Uterus (tissue), 4 donors: ENCODE measurements at places on chromosomes 2 and 18.
A peak's percentile ranks its signal among the peaks of the same experiment; 100 is the strongest.

DNA sequence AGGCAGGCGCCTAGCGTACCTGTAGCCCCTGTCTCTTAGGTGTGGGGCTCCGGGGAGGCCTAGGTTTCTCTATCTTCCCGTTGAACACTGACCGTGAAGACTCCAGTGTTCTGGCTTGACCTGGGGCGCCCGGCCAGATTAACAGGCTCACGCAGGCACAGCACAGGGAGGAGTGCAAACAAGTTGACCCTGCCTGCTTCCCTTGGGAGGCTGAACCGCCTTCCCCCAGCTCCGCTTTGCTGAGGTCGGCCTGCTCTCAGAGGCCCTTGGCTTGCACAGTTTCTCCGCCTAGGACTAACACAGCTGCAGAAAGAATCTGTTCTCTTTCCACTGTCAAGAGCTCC is 567 bp downstream of the PCYOX1 start:
- DNase-seq: peak; percentile 69

DNA sequence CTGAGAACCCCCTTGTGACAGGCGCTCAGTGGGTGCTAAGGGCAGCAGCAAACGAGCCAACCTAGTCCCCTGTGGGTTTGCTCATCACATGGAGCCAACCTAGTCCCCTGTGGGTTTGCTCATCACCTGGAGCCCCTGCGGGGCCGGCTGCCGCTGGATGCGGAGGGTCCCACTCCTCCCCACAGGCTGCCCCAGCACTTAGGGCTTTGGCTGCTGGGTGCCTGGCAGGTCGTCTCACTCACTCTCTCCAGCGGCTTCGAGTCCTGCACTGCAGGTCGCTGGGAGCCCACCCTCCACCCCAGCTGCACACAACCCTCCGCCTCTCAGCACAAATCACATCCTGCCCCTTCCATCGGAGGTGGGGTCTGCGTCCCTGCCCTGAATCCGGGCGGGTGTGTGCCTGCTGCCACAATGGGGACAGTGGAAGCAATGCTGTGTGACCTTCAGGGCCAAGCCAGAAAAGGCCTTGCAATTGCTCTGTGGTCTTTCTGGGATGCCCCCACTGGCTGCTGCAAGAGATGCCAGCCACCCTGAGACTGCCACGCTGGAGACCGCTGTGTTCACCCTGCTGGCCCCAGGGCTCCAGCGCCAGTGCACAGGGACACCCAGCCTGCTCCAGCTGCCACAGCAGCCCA is 248.1 kb upstream of the SALL3 start:
- DNase-seq: peak; percentile 5

DNA sequence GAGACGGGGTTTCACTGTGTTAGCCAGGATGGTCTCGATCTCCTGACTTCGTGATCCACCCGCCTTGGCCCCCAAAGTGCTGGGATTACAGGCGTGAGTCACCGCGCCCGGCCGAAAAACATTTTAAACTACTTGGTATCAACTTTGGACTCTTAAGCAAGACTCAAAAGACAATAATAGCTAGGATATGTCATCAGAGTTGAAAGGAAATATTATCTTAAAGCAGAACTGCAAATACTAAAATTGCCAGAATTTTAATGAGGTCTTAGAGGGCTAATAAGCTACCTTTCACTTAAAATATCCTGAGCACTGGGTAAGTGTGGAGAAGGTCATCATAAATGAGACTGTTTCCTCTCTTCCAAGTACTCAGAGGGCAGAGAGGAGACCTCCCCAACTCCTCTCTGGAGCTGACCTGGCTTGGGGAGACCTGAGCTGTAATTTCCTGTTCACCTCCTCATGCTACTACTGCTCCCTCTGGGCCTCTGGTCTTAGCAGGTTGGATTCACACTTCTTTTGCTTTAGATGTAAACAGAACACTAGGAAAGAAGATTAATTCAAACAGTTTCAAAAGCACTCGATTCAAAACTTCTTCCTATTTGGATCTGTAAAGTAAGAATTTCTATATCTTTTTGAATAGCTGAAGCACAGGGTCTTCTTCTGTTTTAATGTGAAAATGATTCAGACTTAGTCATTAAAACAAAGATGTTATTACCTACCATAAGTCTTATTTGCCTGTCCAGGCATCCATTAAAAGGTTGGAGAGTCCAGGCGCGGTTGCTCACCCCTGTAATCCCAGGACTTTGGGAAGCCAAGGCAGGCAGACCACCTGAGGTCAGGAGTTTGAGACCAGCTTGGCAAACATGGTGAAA is 16.5 kb downstream of the CNRIP1 start:
- no peak for DNase-seq

DNA sequence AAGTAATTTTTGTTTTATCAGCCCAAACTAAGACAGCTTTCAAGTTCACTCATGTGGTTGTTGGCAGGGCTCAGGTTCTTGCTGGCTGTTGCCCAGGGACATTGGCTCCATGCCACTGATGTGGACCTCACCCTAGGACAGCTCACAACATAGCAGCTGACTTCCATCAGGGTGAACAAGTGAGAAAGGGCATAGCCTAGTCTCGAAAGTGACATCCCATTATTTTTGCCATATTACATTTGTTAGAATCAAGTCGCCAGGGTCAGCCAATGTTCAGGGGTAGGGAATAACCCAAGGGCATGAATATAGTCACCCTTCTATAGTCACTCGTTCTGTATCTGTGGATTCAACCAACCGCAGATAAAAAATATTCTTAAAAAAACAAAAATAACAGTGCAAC is 10.7 kb upstream of the CWC22 start:
- DNase-seq: peak; percentile 16

- no peak for DNase-seq
Observed at GRCh38 chr2:230925879-230926765, 1.1 kb upstream of the GPR55 start.

DNA sequence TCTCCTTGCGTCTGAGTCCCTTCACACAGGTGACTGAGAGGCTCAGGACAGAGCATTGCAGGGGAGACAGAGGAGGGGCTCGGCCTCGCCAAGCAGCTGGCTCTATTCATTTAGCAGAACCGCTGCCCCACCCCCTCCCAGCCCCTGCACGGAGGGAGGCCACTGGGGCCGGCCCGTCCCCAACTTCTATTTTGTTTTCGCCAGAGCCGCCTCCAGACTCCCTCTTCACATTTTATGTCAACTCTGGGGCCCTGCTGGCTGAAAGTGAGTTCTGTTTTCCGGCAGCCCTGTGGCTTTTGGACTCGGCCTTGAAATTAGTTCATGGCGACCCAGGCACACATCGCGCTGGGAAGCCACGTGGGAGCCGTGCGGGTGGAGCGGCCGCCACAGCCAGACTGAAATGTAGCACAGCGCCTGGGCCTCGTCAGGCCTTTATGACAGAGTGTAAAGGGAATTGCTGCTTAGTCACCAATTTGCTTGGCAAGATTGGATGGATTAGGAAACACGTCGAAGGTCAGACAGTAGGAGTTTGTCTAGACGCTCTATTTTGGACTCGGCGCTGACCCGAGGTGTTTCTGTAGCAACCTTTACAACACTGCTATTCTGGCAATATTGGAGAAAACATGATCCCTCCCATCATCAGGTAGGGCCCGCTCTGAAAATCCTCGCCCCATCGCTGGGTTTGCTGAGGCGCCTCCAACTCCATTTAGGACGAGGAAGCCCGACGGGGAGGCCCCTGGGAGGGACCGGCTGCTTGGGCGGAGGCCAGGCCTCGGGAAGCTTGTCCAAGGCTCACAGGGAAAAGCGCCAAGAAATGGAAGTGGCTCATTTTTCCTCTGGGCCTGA is 90.7 kb upstream of the CTDP1 start:
- DNase-seq: peak; percentile 94

DNA sequence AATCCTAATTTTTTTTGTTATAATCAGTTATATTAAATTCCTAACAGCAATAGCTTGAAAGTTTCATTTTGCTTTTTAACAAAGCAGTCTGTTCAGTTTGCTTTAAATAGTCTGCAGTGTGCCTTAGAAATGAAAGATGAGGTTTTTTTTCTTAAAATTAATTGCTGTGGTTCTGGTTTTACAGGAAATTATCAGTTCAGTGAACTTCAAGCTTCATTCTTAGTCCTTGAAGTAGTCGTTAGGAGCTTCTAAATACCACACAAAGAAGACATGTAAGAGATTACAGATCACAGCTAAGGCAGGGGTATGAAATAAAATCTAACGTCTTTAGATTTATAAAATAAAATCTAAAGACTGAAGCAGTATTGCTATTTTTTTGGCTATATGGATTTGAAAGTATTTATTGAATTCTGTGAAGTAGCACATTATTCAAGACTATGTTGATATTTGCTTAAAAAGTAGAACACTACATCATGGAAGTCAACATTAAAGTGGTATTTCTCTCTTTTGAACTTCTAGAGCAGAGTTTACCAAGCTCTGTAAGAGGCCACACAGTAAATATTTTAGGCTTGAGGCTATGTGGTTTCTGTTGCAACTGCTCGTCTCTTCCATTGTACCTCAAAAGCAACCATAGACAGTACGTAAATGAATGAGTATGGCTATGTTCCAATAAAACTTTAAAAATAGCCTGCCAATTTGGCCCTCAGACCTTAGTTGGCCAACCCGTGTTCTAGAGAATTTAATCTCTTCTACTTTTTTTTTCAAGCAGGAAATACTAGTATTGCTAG is 81.5 kb upstream of the STON1 start:
- DNase-seq: no peak

DNA sequence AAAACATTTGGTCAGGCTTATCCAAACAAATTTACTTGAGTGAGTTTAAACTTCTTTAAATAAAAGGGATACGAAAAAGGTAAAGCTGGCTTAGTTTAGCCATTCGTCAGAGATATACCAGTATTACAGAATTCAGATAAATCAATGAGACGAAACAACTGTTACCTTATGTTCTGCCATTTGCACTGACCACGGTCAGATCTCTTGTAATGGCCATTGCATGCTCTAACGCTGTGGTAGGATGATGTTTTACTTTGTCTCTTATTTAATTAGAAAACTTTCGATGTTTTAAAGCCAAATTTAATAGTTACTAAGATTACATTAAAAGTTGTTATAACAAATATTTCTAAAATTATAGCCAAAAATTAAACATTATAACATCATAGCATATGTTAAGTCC is 1.5 kb downstream of the C18orf54 start:
- no peak for DNase-seq
